Hematopoietic multipotent progenitor cell treated with erythropoietin and hydrocortisone succinate and interleukin-3 and kit ligand, for 8 days (in vitro differentiated cells): ENCODE measurements at places on chromosomes 1 and 21.

- peak; percentile 79 for DNase-seq
These were observed 7.8 kb downstream of the C1orf162 start for GRCh38 chr1:111481387-111482221.

GRCh38 chr1:153553096-153553495, 4.0 kb upstream of the S100A3 start:
- peak; percentile 68 for DNase-seq

GRCh38 chr21:19724081-19724480, 1274.1 kb upstream of the NCAM2 start:
- no peak for DNase-seq

DNA sequence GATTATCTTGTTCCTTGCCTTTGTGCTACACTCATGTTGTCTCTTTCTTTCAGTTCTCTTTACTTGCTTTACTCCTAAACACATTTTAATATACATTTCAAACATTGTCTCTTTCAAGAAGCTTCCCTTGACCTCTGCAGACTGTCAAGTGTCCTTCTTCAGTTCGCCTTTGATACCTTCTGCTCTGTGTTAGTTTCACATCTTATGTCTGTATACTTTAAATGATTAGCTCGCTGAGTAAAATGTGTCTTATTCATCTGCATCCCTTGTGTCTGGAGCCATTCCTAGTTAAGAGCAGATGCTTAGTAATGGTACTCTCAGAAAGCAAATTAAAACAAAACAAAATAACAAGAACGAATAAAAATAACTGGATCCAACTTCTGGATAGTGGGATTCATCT, 303.3 kb downstream of the S1PR1 start:
- DNase-seq = no peak

DNA sequence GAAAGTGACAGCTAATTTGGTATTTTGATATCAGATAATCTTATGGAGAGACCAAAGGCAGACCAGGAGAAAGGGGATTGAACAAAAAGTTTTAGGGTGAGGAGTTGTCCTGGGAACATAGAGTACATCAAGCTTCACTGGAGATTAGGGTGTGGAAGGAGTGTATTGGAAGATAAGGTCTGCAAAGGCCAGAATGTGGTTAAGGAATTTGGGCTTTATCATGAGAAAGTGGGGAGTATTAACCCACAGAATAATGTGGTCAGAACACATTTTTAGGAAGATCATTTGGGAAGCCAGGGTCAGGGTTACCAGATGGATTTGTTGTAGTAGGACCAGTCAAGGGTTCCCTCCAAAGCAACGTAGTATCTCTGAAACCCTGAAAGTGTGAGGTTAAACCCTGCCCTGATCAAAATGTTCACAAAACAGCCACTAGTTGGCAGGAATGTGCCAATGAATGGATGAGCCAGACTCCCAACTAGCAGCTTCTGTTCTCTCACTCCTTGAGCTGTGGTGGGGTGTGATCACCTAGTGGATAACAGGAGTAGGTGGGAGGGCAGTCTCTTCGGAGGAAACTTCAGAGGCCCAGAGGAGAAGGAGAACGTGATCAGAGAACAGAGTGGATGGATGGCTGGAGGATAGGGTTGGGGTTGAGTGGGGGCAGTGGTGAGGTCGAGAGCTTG, 35.8 kb downstream of the SLC2A1 start:
- peak; percentile 93 for DNase-seq

DNA sequence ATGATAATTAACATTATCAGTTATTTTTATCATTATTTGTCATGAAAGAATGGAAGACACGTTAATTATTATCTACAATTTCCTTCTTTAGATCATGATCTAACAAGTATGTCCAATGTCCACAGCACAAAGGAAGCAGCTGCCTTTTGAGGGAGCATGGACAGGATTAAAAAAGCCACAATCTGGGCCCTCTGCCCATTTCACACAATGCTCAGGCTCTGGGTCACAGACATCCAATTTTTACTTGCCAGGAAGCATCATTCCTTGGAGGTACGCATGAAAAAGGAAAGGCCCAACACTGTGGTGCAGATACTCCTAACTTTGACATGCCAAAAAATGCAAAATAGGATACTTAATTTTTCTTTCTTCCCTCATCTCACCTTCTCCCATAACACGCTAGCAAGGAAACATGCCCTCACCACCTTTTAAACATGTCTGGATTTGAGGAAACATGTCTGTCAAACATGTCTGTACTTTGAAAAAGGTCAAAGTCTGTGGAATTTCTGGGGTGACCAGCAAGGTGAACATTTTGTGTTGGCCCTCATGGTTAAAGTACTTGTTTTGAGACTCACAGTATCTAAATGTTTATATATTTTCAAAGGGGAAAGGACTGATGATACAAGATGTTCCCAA, 40.0 kb downstream of the GADD45A start:
- peak; percentile 46 for DNase-seq

- DNase-seq = no peak
These were observed 30.2 kb upstream of the DISC1 start for GRCh38 chr1:231596337-231596791.
